ENCODE measurements at places on chromosomes 6 and 20.

GRCh38 chr6:68186870-68187269 lies 448.2 kb upstream of the ADGRB3 start:
- no peak for DNase-seq

- no peak for DNase-seq
Observed at GRCh38 chr6:40477246-40478126, 109.7 kb downstream of the LRFN2 start.

- no peak for DNase-seq
Observed at GRCh38 chr20:55135923-55136322, 660.5 kb downstream of the DOK5 start.

GRCh38 chr6:15148356-15148946 lies 97.4 kb upstream of the JARID2 start:
- DNase-seq = no peak

DNA sequence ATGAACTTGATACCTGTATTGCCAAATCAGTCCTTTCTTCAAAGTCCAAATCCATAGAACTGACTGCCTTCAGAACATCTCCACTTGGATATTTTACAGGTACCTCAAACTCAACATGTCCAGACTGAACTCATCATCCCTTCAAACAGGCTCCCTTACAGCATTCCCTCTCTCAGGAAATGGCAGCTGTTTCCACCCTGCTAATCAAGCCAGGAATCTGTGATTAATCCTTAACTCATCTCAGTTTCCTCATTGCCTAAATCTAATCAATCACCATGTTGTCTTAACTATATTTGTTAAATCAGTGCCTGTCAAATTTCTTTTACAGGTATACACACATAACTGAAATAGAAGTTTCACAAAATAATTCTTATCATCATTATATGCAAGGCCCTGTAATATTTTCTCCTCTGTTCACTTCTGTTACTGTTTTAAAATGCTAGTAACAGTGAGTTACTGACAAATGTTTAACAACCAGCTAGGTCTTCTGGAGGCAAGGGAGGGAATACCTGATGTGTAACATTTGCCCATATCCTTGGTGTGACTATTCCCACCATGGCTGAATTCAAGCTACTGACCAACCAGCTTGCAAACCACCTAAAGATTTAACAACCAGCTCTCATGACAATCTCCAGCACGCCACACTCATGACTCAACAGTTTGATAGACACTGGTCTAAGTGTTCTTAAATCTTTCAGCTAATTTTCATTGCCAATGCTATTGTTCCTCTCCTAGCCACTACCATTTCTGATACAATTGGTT lies 124.9 kb downstream of the ADAT2 start:
- DNase-seq = no peak

DNA sequence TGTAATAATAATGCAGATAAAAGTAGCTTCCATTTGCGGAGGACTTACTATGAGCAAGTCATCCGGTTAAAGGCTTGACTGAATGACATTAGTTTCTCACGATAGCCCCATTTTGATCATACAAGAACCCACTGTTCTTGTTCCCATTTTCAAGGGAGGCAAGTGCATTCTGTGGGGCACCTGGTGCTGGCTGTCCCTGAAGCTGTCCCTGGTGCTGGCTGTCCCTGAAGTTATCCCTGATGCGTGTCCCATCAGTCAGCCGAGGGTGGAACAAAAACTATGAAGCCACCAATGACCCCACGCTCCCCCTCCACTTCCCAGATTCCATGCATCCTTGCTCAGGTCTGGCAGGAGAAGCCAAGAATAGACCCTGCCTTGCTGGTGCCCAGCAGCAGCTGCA lies 95.3 kb downstream of the EDN3 start:
- DNase-seq = no peak

DNA sequence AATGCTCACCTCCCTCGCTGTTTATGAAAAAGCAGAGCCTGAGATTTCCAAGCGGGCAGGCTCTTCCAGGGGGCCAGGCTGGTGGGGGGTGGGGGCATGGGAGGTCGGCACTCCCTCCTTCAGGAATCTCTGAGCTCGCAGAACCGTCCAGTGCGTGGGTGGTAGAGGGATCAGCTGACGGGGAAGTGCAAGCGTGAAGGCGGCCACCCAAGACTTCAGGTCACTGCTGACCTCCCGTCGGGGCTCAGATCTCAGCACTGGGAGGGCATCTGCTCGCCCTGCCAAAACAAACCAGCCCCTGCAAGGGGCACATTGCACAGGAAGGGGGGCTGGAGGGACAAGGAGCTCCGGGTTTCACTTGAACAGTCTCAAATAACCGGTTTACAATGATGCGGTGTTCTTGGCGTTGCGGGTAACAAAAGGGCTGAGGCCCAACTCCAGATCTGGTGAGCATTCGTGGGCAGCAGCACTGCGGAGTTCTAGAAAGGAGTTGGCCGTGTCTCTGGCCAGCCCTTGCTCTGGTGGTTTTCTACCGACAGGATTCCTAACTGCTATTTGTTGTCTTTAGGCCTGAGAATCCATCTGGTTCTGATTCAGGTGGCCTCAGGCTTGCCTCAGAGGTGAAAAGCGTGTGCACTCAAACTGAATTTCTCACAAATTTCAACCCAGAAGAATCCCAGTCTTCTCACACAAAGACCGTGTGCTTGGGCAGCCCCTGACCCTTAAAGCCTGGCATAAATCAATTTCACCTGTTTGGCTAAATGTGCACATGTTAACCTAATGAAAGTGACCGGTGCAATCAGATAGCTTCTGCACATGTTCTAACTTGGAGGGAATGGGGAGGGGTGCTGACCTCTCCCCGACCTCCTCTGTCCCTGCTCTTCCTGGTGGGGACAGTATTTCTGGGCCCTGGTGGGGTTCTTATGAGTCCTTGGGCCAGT lies 191.6 kb downstream of the MYLK4 start:
- DNase-seq = no peak

DNA sequence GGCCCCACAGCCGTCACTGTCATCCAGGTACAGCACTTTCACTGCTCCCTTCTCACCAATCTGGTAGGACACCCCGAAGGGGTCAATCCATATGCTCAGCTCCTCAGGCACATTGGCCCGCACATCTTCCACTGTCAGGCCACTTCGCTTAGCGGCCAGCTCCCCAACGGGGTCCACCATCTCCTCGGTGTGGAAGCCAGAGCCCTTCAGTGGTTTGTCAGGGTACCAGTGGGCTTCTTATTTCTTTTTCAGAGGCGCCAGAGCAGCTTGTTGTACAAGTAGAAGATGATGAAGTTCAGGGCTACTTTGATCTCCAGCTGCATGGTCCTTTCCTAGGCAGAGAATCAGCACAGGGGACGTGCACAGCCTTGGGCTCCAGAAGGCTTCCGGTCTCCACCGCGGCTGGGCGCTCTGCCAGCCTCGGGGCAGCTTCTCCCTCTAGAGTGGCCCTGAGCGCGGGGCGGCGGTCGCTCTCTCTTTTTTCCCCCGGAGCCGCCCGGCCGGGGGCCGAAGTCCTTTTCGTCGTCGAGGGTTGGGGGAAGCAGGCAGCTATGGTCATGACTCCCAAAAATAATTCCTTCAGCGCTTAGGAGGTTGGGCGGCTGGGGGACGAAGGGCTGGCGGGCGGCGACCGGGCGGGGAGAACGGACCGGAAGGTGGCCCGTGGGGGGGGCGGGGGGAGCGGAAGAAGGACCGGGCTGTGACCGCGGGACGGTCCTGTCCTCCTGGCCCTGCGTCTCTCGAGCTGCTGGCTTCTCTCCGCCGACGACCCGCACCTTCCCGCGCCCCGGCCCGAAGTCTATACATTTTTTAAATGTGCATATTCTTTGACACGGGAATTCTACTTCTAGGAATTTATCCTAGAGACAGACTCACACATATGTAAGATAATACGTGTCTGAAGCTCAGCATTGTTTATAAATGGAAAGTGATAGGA lies 6.5 kb upstream of the ZSCAN9 start:
- peak; percentile 90 for DNase-seq

GRCh38 chr6:54191461-54191860 lies 80.2 kb downstream of the MLIP start:
- peak; percentile 76 for DNase-seq

DNA sequence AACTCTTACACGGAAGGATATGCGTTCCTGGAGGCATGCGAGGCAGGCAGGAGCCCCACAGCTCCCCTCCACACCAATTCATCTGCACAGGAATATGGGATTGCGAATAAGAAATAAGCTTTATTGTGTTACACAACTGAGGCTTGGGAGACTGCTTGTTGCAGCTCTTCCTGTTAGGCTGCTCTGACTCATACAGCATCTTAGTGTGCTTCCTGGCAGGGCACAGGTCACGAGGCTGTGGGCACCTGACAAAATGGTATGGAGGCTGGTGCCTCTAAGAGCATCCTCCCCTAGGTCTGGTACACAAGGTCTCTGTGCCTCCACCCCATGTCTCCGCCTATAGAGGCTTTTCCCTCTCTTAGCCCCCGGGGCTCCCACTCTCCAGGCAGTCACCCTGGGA lies 6.8 kb downstream of the SLC22A3 start:
- DNase-seq = no peak

GRCh38 chr6:135568379-135568778 lies 70.8 kb upstream of the AHI1 start:
- peak; percentile 1 for DNase-seq

DNA sequence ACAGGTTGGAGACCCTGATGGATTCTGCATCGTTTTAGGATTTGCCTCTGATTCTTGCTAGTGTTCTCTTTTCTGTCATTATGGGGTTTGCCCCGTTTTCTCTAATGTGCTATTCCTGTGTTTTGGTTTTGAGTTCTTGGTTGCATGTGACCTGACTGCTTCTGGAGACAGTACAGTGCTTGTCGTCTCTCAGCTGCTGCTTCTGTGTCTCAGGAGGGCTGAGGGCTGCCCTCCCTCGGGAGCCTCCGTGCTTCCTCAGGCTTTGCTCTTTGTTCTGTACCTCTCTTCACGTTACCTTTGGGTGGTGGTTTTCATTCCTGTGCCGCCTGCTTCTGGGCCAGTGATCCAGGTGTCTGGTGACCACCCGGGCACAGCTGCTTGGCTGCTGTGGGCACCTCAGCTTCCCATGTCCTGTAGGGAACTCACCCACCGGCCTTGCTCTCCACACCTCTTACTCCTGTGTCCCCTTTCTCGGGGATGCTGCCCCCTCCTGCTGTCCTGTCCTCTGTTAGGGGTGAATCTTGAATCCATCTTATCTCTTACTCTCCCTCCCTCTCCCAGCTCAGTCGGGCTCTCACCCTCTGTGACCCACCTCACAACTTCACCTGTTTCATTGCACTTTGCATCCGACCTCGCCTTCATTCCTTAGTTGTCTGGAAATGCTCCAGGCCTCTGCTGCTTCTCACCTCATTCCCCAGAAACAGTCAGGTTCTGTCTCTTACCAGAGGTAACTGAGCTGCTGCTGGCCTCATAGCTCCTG lies 33.2 kb downstream of the PANK2 start:
- DNase-seq = no peak

DNA sequence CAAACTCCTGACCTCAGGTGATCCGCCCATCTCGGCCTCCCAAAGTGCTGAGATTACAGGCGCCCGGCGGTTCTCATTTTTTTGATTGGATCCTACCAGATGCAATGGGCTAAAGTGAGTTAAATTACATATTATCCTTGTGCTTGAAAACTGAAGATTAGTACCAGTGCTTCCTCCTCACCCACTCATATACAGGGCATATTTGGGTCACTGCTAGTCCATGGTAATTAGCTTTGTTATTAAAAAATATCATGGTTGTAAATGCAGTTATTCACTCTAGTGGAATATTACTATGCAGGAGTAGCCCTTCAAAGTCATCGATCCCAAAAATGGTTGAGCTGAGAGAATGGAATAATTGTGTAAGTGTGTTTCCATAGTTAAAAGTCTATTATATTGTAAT lies 26.5 kb downstream of the ZNF292 start:
- no peak for DNase-seq

DNA sequence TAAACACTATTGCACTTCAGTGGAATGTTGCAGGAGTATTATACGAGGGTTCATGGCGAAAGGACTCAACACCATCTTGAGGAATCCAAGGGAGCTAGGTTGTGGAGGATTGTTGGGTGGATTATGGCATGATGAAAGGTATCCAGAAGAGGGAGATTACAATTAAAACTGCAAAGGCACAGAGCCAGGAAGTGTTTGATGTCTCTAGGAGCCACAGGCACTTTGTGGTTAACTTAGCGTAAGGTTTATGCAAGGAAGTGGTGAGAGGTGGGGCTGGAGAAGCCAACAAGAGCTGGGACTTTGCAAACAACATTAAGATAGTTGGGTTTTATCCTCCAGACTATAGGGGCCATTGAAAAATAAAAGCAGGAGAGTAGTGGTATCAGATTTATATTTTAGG lies 86.6 kb upstream of the TPD52L1 start:
- no peak for DNase-seq

DNA sequence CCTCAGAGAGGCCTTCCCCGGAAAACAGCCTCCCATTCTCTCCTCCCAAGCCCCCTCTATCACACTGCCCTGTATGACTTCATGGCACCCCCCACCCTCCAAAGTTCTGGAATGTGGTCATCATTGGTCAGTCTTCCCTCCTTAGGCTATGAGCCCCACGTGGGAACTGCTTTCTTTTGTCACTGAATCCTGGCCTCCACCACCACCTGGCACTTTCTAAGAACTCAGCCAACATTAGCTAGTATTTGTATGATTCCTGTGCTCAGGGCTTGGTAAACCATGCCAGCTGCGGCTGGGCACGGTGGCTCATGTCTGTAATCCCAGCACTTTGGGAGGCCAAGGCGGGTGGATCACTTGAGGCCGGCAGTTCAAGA lies 8.4 kb upstream of the E2F1 start:
- DNase-seq = no peak

DNA sequence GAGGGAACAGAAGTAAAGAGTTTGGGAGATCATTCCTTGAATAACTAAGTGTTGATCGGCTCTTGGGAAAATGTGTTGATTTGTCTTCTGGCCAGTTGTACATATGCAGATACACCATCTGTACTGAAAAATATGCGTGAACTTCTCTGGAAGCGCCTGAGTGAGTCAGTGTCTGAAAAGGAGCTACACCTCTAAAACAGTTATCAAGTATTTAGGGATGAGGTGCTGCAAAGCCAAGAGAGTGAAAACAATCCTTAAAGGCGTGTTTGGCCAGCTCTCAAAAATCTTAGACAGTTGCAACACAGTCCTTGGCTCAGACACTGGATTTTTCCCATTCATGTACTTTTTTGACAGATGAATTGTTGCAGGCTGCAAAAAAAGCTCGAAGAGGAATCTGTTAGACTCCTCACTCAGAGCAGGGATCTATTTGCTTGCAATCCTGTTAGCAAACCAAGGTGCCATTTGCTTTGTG lies 61.3 kb downstream of the BMP6 start:
- no peak for DNase-seq

GRCh38 chr6:30707281-30707850 lies 9.7 kb downstream of the MDC1 start:
- no peak for DNase-seq

DNA sequence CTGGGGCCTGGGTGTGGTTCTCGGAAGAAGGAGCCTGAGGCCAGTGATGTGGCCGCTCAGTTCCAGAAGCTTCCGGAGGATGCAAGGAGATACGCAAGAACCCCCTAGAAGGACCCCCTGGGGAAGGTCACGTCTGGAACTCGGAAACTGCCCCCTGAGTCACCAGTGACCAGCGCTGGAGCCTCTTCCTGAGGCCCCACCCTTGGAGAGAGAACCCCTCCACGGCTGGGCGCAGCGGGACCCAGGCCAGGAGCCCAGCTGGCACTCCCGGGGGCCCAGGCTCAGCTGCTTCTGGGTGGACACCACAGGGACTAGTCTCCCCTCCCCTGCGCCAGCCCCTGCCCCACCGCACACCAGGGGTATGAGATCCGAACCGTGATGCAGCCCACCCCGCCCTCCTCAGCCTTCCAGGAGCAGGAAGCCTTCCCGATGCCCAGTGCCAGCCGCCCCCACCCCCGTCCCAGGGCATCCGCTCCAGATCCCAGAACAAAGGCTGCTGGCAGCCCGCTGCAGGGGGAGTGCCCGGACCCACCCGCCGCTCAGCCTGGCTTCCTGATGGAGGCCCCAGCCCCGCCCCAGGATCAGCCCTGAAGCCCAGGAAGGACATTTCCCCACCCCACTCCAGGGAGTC lies 7.5 kb downstream of the LAMA5 start:
- DNase-seq = no peak
